ENCODE measurements at places on chromosomes 11 and 22.

- DNase-seq = no peak
Measured at GRCh38 chr11:116960930-116961329, 123.5 kb upstream of the APOA1 start.

DNA sequence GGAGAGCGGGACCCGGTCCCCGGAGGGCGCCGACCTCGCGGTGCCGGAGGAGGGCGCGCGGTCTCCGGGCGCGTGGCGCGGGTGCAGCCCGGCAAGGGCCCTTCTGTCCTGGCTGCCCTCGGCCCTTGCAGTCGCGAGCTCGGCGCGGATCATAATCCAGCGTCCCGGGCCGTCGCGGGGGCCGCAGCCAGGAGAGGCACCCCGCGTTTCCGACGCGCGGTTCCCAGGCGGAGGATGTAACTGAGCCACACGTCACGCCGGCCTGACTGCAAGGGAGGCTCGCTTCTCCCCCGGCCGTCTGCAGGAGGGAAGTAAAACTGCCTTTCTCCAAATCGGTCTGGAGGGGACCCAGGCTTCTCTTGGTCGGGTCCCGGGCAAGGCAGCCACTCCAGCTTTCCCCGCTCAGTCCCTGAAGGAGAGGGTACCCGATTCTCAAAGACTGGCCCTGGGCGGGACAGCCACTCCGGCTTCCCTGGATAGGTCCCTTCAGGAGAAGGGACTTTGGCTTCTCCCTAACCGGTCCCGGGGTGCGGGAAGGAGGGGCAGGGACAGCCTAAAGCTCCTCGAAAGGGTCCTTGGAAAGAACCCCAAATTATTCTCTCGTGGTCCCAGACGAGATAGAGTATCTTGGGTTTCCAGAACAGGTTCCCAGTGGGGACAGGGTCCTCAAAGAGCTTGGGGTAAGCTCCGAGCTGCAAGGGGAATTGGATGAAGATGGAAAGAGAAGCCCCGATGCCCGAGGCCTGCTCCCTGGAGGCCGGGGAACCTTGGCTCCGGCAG, 836 bp downstream of the SPON1 start:
- no peak for DNase-seq

GRCh38 chr11:44471603-44472002, 93.9 kb upstream of the CD82 start:
- no peak for DNase-seq

DNA sequence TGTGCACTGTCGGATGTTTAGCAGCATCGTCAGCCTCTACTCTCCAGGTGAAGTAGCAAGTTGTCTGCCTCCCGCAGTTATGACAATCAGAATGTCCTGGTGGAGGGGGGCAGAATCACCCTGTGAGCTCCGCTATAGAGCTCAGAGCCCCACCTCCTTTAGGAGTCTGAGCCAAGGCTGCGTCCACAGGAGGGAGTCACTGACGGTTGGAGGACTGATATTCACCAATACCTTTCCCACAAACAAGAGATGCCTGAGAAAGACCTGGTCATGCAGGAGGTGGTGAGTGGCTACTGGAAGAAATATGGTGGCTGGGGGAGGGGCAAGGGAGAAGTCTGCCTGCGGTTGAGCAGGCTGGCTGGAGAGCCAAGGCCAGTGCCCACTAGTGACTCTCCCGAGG, 41.7 kb upstream of the ADA2 start:
- no peak for DNase-seq

DNA sequence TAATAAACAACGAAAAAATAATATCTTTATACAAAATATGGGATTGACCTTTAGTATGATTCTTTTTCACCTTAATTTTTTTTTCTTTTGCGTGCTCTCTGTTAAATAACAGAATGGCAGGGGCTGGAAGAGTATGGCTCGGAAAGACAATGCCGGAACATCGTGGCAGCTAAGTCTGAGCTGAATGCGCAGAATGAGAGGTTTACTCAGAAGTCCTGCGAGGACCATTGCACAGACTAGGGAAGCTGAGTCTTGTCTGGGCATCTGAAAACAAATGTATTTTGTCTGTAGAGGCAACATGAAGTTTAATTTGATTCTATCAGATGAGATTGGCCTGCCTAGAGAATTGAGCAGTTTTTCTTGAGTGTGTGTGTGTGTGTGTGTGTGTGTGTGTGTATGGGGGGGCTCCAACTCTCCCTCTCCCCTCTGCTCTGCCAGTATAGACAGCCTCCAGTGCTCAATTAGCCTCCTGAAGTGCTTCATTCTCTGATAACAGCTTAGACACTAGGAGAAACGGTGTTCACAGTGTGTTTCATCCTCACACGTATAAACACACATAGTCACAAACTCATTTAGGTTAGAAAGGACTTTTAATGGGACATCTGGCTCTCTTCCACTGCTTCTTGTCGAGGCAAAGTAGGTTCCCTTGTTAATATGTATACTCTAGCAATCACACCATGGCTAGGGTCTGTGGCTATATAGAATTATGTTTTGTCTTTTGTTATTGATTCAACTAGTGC, 244.3 kb upstream of the SORL1-AS1 start:
- no peak for DNase-seq

DNA sequence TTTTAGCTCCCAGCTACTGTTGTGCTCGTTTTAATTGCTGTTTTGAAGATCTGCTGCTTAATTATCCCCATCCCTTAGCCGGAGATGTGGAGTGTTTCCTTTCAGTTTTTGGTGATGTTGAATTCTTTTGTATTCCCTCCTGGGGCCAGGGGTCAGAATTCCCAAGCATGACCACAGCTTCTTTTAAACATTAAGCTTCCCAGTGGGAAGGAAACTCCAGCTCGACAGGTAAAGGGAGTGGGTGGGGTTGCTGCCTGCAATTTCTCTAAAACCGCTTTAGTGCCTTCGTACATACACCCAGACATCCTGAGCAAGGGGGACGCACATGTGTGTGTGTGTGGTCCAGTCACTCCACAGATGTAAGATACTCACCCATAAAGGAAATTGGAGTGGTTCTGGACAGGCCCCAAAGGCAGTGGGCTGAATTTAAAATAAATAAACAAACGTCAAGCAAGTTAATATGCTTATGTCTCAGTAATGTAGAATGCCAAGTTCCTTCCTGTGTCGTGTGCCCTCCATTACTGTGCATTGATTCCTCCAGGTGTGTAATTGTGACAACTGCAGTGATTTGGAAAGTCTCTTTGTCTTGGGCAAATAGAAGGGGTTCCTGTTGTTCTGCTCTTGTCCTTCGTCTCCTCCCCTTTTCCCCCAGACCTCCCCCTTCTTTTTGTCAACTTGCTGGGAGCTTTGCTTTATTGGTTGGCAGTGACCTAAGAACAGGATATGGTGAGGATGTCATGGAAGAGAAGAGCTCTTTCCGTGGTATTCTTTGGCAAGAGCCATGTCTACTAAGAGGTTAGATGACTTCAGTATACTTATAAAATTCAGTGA, 19.2 kb upstream of the ADSL start:
- DNase-seq = no peak

GRCh38 chr22:39362932-39363331, 13.1 kb downstream of the SYNGR1 start:
- no peak for DNase-seq

DNA sequence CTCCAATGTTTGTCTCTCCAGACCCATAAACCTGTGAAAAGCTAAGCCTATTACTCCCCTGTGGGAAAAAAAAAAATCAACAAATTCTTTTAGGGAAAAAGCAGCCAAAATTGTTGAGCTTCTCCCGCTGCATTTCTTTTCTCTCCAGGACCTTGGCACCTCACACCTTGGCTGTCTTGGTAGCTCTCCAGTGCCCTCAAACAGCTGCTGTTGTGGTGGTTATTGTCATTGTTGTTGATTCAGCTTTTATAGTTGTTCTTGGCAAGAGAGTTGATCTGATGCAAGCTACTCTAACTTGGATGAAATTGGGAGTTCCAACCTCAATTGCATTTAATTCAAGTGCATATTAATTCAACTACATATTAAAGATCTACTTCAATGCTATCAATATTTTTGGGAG, 516.9 kb upstream of the LARGE1 start:
- no peak for DNase-seq

DNA sequence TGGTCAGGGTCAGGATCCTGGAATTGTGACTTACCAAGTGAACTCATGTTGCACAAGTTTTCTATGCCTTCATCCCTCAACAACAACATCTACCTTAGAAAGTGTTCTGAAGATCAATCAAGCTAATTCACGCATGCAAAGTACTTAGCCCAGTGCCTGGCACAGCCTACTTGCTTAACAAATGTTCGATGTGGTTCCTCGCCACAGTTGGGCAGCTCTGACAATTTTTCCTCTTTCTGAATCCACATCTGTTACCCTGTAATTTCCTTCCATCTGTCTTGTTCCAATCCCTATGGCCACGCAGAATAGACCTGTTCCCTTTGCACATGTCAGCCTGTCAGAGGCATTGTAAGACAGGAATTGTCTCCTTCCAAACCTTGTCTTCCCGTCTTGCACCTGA, 1415.2 kb downstream of the TBC1D22A start:
- no peak for DNase-seq

DNA sequence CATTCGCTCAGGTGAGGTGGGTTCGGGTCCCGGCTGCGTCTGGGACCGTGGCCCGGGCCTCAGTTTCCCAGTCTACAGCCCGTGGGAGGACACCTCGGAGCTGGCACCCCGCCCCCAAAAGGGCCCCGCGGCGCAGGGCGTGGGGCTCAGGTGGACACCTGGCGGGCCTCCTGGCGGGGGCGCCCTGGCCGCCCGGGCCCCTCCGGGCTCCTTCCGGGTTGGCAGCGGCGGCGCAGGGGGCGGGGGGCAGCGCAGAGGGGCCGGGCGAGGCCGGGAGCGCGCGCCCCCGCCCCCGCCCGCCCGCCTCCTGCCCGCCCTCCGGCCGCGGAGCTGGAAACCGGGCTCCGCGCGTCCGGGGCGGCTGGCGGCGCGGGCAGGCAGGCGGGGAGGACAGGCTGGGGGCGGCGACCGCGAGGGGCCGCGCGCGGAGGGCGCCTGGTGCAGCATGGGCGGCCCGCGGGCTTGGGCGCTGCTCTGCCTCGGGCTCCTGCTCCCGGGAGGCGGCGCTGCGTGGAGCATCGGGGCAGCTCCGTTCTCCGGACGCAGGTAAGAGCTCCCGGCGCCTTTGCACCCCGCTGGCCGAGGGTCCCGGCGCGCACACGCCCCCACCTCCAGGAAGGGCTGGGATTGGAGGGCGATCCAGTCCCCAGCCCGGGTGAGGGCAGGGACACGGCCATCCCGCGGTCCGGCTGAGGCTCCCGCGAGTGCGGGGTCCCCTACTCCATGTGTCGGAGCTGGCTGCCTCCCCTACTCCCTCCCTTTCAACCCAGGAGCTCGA, at the start of gene EMID1:
EMID1 (plus strand) TSS at position 303 of the 778 bp plus-strand sequence; CDS start at position 446, 143 bp downstream.
- DNase-seq = no peak

DNA sequence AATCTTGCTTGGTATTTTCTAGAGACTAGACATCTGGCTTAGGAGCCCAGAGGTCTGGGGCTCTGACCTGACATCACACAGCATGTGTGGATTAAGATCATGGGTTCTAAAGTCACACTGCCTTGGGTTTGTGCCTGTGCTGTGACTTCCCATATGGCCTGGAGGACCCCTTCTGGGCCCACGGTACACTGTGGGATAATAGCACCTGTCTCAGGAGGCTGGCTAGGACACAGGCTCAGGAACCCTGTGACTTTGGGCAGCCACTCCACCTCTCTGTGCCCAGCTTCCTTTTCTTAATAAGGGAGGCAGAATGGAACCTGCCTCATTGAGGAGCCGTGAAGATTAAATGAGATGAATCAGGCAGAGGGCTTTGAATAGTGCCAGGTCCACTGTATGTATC, 99.2 kb upstream of the B3GAT1 start:
- DNase-seq = no peak

- no peak for DNase-seq
Measured at GRCh38 chr11:11672101-11672500, 50.3 kb upstream of the GALNT18 start.

DNA sequence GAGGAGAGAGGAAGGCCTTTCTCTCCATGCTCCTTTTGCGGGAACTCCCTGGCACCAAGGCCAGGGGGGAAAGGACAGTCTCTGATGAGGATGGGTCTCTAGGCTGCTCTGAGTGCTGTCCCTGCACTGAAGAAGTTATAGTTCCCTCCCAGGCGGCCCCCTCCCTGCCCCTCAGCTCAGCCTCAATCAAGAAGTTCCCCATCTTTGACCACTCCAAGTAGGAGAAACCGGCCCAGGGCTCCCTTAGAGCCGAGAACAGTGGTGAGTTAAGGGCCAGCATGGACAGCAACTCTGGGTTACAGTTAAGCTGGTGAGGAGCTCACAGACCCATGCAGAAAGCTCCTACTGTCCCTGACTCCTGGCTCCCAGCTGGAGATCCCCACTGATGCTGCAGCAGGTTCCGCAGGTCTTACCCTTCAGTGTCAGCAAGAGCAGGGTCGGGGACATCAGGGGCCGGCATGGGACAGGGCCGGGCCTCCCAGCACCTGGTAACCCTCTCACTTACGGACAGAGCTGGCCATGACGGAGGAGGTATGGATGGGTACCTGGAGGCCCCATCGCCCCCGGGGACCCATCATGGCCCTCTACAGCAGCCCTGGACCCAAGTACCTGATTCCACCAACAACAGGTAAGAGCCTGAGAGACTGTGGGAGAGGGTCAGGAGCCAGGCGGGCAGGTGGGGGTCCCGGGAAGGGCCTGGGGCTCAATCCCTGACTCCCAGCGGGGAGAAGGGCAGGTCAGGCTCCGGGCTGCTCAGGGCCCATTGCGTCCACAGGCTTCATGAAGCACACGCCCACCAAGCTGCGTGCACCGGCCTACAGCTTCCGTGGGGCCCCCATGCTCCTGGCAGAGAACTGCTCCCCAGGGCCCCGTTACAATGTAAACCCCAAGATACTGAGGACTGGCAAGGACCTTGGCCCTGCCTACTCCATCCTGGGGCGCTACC, 4.2 kb downstream of the SCGB1C1 start:
- no peak for DNase-seq

DNA sequence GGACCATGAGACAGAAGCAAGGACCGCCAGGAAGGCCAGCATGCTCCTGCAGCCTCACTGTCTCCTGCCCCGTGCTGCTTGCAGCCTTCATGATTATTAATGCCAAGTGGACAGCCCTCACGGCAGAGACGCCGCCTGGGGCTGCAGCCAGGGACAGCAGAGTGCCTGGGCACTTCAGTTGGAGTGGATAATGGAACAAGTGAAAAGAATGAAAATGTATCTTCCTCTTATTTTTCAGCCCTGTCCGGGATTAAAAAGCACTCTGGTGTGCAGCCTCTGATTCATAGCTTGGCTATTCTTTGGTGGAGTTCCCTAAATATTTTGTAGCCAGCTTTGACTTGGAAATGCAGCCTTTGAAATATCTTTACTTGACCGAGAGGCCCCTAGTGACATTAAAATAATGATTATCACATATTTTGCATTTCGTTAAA, 1404.2 kb downstream of the BRD1 start:
- DNase-seq = no peak

DNA sequence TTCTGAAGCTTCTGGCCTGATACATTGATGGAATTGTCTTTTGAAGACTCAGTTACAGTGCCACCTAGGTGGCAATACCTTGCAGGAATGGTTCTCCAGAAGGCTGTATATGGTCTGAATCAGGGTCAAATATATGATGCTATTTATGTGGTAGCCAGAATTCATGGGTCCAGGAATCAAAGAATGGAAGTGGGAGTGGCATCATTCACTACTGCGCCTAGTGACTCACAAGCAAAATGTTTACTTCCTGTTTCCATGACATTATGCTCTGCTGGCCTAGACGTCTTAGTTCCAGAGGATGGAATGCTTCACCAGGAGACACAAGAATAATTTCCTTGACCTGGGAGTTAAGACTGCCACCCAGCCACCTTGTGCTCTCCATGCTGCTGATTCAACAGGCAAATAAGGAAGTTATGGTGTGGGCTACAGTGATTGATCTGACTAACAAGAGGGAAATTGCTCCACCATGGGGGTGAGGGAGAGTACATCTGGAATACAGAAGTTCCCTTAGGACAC, 491.8 kb downstream of the ETS1 start:
- DNase-seq = no peak
